ENCODE measurements at places on chromosomes 3 and 15.

DNA sequence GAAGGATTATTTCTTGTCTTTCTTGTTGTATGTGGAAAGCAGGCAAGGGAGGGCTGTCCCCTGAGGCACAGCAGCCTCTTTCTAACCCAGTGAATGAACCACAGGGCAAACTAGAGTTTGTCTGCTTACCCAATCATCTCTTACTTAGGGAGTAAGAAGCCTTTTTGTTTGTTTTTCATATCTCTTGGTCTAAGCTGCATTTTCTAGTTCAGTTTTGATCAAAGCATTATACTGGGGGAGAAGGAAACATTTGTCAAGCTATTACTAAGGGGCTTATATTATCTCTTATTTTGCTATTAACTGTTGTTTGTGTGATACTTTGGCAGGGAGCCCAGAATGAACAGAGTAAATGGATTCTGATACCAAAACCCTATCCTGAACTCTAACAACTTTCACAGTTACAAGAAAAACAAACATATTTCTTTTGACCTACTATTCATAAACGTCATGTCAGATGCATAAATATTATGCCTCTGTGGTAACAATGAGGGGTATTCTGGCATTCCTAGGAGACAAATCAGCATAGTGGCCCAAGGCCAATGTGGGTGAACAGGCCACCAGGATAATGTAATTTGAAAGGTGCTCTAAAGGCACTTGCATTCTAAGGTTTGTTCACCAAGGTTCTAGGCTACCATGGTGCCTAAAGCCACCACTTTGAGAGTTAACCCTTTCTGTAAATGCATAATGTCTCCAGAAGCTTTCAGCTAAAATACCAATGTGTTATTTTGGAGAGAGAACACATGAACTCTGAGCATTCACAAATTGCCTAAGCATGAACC, 271.6 kb upstream of the ZPLD1 start:
- DNase-seq: no peak

GRCh38 chr15:89662893-89663626, 7.8 kb upstream of the KIF7 start:
- no peak for DNase-seq

GRCh38 chr3:100900671-100901335, 92.4 kb downstream of the ABI3BP start:
- no peak for DNase-seq

- DNase-seq: no peak
These were observed 92.4 kb upstream of the LRRFIP2 start for GRCh38 chr3:37266809-37267208.

DNA sequence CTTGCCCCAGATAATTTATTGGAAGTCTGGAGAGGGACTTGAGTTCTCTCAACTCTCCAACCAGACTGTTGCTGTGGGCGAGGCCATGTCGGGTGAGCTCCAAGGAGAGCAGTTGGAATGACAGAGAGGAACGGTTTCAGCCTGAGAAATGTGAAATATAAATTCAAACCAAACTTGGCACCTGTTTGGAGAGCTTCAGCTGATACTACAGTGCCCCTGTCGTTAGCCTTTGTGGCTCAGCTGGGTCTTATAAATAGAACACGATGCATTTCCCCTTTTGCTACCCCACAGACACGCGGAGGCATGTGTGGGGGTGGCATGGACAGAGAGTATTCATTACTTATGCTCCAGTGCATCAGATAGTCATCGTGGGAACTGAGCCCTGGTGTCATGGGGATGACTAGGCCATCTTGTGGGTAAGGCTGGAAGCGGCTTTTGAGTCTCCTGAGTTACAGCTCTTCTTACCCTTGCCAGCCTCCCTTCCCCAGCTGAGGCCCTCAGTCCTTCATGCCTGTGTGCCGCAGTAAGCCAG, 15.6 kb downstream of the SMAD3 start:
- peak; percentile 87 for DNase-seq

DNA sequence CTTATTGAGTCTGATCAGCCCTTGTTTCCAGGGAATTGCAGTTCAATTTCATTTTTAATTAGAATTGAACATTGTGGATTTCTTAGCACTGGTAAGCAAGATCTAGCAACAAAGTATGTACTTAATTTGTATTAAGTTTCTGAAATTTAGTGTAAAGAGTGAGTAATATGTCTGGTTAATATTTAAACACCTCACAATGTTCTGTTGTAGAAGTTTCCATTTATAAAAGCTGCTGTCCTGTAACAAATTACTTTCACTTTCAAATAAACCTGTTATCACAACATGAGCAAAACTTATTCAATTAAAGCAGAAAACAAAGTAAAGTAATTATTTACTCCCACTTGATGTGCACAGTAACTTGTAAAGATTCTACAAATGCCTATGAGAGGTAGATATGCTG, 448.5 kb downstream of the NAALADL2 start:
- DNase-seq: no peak

DNA sequence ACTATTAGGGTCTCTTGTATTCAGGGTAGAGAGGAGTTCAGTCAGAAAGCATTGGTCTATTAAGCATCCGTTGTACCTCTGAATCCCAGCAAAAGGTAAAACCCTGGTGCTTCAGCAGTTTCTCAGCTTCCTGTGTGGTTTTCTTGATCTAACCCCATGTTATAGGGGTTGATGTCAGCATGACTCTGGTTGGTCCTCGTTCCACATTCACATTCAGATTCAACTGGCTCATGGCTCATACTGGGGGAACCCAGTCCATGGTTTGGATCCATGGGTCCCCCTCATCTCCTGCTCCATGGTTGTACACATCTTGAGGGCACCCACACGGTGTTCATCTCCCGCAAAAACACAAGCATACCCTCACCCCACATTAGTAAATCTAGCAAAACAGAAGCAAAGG, 47.7 kb upstream of the C2CD4B start:
- no peak for DNase-seq

DNA sequence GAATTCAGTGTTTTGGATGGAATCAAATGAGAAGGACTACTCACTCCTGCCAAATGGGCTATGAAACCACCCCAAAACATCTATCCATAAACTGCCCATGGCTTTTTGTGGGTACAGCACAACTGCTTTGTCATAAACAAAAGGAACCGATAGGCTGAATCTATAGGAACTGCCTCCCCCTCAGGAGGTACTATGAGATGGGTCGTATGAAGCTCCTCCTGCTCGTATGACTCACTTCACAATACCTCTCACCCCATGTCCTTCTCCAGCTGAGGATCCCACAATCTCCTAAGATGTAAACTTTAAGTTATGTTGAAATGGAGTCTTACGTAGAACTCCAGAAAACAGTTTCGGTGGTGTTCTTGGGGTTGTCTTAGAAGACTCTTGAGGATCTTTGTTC, 129.9 kb upstream of the SAMMSON start:
- no peak for DNase-seq

GRCh38 chr15:89576417-89576773, 1.1 kb downstream of the TICRR start:
- DNase-seq: no peak

DNA sequence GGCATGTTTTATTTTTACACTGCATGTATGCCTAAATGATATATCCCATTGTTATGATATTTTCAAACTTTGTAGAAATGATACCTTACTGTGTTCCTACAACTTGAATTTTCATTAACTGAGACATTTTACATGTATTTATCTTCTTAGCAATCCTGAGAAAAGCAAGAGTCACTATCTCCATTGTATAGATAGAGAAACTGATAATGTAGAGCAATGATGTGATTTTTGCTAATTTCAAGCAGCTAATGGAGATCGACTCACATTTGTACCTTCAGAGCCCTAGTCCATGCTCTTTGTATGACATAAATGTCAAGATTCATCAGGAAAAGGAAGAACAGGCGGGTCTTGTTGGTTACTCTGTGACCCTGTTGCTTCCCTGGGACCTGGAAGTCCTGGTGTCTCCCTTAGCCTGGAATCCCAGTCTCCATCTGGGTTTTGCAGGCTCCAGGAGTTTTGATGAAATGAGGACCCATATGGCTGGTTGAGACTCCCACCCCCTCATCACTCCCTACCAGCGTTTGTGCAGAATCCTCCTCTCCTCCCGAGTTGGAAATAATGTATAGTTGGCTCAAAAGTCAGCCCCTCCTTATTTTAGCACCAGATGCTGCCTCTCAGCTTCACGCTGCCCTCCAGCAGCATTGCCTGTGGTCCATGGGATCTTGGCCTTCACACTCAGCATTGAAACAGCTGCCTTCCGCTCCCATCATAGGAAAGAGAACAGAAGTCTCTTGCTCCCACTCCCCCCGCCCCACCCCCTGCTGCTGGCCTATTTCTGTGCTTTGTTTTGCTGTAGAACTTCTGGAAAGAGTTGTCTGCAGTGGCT, 67.1 kb downstream of the APBA2 start:
- DNase-seq: no peak

DNA sequence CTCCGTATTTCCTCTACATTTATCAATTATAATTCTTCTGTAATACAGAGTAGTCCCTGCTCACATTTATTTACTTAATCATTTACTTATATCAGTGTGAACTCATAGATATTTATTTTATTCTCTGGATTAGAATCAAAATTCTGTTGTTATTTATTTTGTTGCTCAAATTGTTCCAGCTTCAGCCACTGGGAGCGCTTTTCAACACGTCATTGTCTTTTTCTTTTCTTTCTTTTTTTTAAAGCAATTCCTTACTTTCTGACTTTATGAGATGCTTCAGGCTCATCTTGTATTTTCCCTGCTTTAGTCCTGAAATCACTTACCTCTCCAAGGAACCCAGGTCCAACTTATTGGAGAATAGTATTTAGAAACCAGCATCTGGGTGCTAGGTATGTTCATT, 53.4 kb downstream of the GLCE start:
- no peak for DNase-seq

DNA sequence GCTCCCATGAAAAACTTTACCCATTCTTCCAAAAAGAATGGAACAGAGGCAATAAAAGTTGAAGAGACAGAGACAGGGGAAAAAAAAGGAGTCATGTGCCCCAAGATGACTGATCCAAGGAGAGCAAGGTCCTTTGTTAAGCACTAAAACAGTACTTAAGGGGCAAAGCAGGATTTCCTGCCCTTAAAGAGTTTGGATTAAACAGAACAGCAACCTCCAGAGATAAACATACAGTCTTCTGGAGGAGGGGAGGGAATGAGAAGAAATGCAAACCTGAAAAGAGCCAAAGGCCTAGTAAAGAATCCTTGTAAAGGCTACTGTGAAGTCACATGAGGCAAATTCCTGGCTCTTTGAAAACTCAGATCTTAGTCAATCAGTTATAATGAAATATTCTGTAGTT, 38.2 kb downstream of the SHQ1 start:
- no peak for DNase-seq

- no peak for DNase-seq
These were observed 228.0 kb downstream of the DTWD1 start for GRCh38 chr15:49848807-49849206.

DNA sequence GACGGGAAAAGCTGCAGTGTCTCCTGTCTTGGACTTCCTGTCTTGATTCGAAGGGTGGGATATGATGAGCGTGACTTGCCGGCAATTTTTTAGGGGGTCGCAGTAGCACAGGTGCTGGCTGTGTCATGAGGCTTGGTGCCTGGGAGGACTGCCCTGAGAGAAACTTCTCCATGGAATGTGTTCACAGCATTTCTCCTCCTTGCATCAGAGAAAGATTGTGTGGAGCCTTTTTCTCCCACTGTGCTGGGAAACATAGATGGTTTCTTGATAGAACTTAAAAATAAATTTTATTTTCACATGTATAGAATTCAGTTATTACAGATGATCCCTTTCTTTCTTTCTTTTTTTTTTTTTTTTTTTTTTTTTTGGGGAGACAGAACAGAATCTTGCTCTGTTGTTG, 121.4 kb downstream of the KLHL25 start:
- no peak for DNase-seq

- DNase-seq: no peak
These were observed 22.6 kb downstream of the LMCD1 start for GRCh38 chr3:8524249-8524648.

DNA sequence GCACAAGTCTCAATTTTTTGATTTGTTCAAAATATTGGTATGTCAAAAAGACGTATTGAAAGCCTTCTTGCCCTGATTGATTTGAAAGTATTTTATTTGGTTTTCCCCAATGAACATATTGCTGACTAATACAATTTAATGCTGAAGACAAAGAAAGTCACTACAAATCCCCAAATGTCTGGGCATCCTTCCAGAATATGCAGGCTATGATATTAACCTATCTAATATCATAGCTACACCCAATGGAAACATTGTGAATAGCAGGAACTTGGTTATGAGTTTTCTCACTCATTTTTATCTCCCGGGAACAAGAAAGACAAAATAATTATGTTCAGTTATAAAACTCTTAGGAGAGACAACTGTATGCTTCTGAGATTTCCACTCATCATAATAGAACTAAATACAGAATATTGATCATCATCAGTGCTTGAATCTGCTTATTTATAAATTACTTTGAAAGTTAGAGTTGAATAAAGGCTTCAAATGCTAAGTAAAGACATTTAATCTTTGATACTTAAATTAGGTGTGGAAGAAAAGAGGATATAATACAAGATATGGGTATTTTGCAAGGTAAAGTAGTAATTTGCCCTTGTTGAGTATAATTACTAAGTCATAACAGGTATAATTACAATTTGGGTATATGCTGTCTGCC, 483.9 kb downstream of the RBMS3 start:
- no peak for DNase-seq

DNA sequence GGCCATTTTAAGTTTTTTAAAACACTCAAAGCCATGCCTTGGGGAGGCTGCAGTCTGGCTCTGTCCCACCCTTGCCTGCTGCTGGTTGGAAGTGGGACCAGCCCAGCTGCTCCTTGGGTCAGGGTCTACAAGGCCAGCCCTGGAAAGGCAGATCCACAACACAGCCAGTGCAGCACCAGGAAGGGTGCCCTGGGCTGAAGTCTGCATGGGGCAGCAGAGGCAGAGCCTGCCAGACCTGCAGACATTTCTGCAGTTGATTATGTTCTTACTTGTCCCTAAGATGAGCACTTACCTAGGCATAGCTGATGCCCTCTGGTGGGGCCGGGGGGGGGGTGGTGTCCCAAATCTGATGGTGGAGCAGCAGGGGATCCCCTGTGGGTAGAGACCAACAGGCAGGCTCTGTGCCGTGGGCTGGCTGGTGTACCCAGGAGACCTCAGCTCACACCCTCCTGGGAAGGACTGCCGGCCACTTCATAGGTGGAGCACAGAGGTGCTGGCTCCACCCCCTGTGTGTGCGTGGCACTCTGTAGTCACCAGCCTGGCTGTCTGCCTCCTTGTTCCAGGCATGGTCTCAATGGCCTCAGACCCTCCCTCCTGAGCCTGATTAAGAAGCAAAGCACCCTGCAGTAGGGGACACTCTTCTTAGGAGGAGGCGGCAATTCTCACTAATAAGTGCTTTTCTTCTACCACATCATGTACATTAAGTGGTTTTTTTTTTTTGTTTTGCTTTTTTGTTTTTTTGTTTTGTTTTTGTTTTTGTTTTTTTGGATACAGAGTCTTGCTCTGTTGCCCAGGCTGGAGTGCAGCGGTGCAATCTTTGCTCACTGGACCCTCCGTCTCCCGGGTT, 97.4 kb upstream of the KLF13 start:
- no peak for DNase-seq

DNA sequence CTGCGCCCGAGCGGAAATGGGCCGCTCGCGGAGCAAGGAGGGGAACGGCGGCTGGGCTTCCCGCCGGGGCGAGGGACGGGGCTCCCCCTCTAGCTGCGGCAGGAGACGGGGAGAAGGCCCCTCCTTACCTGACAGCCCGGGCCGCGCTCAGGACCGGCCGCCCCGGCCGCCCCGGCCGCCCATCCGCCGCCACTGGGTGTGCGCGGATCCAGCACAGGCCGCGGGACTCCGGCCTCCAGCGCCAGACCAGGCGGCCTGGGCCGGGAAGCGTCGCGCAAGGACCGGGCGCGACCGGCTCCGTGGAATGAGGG, 296 bp downstream of the TPRA1 start:
- no peak for DNase-seq

All from T-helper 2 cell (primary cell).